ENCODE measurements at places on chromosomes 5 and 9. TPM values are rescaled to one million over a fixed set of nuclear protein-coding genes. Genes with fewer than 3 reads are reported as not detected.

- H3K36me3 ChIP-seq, result peaks cover 22% of the 10 kb centered on the region
- H3K4me1 ChIP-seq, result peaks cover 15% of the 10 kb centered on the region
- no peaks in the 10 kb centered on the region for H3K27me3 ChIP-seq
- H3K4me3 ChIP-seq, result no peak overlapping the region
Observed at GRCh38 chr9:129010267-129010975, 17.7 kb downstream of the SH3GLB2 start.

DNA sequence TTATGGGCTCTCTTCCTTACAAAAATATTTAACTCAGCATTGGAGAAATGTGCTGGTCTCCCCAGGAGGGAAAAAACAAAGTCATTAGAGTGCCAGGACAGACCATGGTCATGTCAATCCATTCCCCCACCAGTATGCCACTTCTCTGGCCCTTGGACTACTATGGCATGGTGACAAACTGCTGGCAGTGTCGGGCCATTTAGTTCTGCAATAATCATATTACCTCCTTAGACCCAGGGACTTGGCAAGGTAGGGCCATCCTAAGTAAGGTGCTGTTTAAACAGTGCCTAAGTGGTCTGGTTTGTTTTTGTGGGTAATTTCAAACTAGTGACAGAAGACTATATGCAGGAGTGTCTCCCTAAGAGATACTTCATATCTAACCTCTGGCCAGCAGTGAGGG is 177.8 kb upstream of the STK32A start:
- H3K4me1 ChIP-seq, result peaks cover 14% of the 10 kb centered on the region
- H3K27ac ChIP-seq, result no peak overlapping the region
- H3K27me3 ChIP-seq, result no peaks in the 10 kb centered on the region

GRCh38 chr5:22611327-22611726 is 241.8 kb downstream of the CDH12 start:
- H3K27me3 ChIP-seq, result no peaks in the 10 kb centered on the region
- no peak overlapping the region for H3K27ac ChIP-seq
- no peak overlapping the region for H3K4me3 ChIP-seq
- H3K4me1 ChIP-seq, result peaks cover 3% of the 10 kb centered on the region

- peak; percentile 27 for DNase-seq
- H3K27me3 ChIP-seq, result peaks cover 74% of the 10 kb centered on the region
- H3K4me3 ChIP-seq, result peak overlapping the region; percentile 38
- H3K4me1 ChIP-seq, result peaks cover 8% of the 10 kb centered on the region
- H3K27ac ChIP-seq, result no peak overlapping the region
- H3K36me3 ChIP-seq, result no peaks in the 10 kb centered on the region
Observed at GRCh38 chr9:17906176-17906840, 327.4 kb downstream of the SH3GL2 start.

- H3K27me3 ChIP-seq, result no peaks in the 10 kb centered on the region
- no peak overlapping the region for H3K4me3 ChIP-seq
- peak overlapping the region; percentile 19 for H3K27ac ChIP-seq
- H3K4me1 ChIP-seq, result peaks cover 9% of the 10 kb centered on the region
- no peaks in the 10 kb centered on the region for H3K36me3 ChIP-seq
Observed at GRCh38 chr9:121718501-121718900, 67.1 kb downstream of the DAB2IP start.

DNA sequence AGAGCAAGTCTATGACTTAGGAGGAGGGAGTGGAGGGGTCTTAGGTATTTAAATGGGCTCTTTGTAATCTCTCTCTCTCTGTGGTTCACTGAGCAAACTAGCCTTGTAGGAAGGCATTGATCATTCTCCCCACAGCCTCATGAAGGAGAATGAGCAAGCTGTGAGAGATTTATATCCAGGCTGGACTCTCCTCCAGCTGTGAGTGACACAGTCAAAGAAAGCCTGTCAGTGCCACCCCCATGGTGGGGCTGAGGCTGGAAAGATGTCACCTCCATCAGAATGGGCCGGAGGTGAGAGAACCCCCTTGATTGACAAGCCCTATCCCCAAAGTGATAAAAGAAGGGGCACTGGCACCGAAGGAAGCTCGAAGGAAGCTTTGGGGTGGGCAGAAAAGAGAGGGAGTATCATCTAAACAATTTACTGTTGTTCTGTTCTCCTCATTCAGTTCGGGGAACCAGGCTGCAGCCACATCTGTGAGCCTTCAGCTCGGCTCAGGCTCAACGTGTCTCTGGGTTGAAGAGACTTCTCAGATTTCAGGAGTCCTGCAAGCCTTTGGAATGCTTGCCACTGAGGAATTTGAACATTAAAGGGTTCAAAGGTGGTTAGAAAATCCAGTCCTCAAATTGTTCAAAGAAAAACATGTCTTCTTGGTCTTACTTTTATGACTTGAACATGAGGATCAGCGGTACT is 538.2 kb upstream of the ZNF462 start:
- no peaks in the 10 kb centered on the region for H3K36me3 ChIP-seq
- H3K27me3 ChIP-seq, result no peaks in the 10 kb centered on the region
- no peak overlapping the region for H3K4me3 ChIP-seq
- peaks cover 24% of the 10 kb centered on the region for H3K4me1 ChIP-seq

- H3K4me1 ChIP-seq, result no peaks in the 10 kb centered on the region
- H3K27ac ChIP-seq, result no peak overlapping the region
- H3K27me3 ChIP-seq, result no peaks in the 10 kb centered on the region
- peak; percentile 73 for DNase-seq
- no peak overlapping the region for H3K4me3 ChIP-seq
Observed at GRCh38 chr5:178839319-178839704, 20.4 kb upstream of the ZNF354B start.

Gene SPRY4
- total RNA-seq, result 10.0 TPM

Gene ATP10B
- not detected for total RNA-seq

Gene ENC1
- total RNA-seq, result 5.7 TPM

Gene HSDL2
- total RNA-seq, result 46.4 TPM

Measured in cardiac muscle cell (in vitro differentiated cells and primary cell).